Stimulated activated CD4-positive, alpha-beta T cell treated with anti-CD3 and anti-CD28 coated beads, Interleukin-1b, Interleukin-23, amount 100 ng/mL, for 24 hours (primary cell): ENCODE measurements at places on chromosomes 5 and 9.

DNA sequence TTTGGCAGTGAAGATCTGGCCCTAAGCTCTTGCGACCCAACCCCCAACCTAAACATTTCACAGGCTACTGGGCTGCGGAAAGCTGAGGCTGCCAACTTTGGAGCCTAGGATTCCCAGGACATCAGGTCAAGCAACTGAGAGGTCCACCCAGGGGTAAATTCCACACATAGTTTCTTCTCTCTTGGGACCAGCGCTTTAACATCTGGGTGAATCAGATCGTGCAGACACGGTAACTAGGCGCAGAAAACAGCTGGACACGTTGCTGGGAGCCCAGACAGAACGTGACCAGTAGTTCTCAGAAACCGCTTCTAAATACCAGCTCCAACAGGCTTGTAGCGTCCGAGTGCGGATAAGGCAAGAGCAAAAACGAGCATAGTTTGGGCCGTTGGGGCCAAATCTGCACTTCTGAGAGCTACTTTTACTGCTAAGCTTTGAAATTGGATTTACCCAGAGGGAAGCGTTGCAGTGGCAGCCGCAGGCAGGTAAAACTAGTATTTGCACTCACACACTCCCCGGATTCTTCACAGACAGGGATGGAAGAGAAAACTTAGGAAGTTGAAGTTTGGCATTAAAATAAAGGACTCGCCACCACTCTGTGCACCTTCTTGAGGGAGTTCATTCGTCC lies 11.8 kb downstream of the ITGA1 start:
- DNase-seq = peak; percentile 10

- DNase-seq = no peak
Measured at GRCh38 chr5:37830348-37830747, 9.5 kb downstream of the GDNF start.

DNA sequence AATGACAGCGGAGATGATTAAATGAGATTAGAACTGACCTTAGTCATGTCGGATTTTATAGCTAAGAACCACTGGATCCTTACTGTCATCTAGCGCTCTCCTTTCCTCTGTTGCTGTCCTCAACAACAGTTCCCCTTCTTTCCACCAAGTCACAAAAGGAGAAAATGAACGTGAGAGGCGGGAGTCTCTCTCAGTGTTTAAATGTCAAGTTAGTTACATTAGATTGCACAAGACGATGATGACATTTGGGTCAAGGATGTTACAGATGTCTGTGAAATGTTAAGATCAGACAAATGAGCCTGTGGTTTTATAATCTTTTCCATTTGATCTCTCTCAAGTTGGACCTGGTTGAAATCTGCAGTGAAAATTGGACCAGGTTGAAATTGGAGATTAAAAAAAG lies 53.5 kb downstream of the FBXO38 start:
- no peak for DNase-seq

DNA sequence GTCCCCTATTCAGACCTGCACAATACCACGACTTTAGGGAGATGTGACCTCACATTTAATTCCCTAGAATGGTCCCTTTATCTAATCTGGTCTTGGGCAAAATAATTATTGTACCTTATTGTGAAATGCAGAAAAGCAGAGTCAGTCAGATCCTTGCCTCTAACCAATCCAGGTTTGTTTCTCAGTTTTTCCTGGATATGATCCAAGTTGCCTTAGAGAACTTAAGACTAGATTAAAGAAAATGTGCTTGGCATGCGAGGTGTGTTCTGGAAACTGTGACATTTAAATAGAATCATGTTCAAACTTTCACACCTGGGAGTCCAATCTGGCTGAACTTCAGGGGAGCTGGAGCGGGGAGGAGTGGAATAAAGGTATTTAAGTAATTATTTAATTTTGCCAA lies 696.2 kb downstream of the DNAH5 start:
- DNase-seq = no peak

- no peak for DNase-seq
Measured at GRCh38 chr5:153158608-153159007, 331.9 kb upstream of the GRIA1 start.
